ENCODE measurements at places on chromosomes 16 and 17. TPM values are rescaled to one million over a fixed set of nuclear protein-coding genes. Genes with fewer than 3 reads are reported as not detected.

GNG13 gene
- 0.40 TPM for total RNA-seq

ZSCAN10 gene
- total RNA-seq, result not detected

SCNN1G gene
- 90.3 TPM for total RNA-seq

ODAD4 gene
- 0.20 TPM for total RNA-seq

MYH1 gene
- total RNA-seq, result not detected

KRTAP2-3 gene
- not detected for total RNA-seq

GPR142 gene
- total RNA-seq, result not detected

C16orf54 gene
- total RNA-seq, result 1.6 TPM

KRTAP16-1 gene
- total RNA-seq, result not detected

KRTAP9-1 gene
- total RNA-seq, result not detected
